ENCODE measurements at places on chromosomes 12 and 14. TPM values are rescaled to one million over a fixed set of nuclear protein-coding genes. Genes with fewer than 3 reads are reported as not detected.

The ACSS3 gene
- 4.9 TPM for total RNA-seq

The RPL36AL gene
- total RNA-seq: 231 TPM

The IL31 gene
- total RNA-seq: not detected

The RASSF8 gene
- 69.4 TPM for total RNA-seq

The SLC11A2 gene
- 43.4 TPM for total RNA-seq

The WDHD1 gene
- total RNA-seq: 22.9 TPM
